ENCODE measurements at places on chromosomes 6 and 20.

GRCh38 chr20:24966317-24967012 lies 17.4 kb downstream of the CST7 start:
- DNase-seq = no peak

DNA sequence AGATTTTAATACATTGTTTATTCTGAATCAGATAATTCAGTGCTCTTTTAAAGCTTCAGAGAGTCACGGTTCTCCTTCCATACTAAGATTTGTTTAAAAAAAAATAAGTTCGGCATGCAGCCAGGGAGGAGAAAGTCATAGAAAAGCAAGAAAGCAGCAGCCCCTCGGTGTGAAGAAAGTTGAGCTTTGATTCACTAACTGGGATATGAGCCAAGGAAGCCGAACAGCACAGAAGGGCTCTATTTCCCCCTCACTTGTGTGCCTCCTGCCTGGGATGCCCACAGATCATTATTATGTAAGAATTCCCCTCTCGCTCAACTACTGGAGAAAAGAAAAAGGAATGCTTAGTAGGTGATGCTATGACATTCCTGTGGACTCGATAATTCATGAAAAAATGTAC lies 69.3 kb upstream of the SYNJ2 start:
- no peak for DNase-seq

DNA sequence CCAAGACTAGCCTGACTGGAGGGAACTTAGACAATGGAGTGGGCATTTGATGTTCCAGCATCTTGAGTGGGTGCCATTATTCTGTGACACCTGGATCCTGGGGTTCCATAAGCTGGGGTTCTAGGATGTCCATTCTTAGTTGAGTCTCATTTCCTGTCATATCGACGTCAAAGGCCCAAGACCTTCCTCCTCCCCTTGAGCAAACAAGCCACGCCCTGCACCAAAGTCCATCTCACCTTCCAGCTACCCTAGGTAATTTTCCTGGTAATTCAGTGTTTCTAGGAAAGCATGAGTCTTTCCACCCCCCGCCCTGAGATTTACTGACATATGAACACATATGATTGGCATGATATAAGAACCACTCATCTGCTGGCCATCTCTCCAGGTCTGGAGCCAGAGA lies at the start of gene TRIM40:
Gene TRIM40, plus strand, starts transcription at position 384 of the 400 bp plus-strand sequence. CDS start 897 bp downstream, outside the sequence.
- no peak for DNase-seq

DNA sequence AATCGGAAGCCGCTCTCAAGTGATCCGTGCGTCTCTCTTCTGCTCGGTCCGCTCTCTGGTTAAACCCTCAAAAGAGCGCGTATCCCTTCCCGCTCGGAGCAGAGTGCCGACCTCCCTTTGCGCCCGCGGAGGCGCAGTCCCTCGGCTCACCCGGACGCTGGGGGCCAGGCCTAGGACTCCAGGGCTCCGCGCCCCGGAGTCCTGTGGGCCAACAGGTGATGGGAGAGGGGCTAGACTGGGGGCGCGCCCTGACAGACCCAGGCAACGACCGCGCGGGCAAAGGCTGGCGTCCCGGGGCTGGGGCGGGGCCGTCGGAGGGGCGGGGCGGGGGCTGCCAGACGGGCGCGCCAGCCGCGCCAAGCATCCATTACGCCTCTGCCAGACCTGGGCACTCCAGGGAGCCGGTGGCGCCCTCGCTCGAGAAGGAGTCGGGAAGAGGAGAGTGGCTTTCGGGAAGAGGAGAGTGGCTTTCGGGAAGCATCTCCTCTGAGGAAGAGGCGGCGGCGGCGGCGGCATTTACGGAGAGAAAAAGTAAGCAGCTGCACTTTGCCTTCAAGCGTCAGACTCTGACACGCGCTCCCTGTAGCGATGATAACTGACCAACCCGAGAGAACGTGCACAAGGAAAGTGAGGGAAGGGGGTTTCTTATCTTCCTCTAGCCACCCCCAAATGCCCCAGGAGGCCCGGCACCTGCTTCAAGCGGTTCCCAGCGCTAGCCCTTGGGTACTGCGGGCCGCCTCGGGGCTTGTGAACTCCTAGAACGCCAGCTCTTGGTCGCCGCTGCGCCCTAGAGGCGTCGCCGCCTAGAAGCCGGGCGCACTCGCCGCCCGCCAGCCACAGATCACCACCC lies 2.6 kb downstream of the EPHA7 start:
- DNase-seq = no peak

- DNase-seq = no peak
Measured at GRCh38 chr6:13711324-13711732, 307 bp downstream of the RANBP9 start.

DNA sequence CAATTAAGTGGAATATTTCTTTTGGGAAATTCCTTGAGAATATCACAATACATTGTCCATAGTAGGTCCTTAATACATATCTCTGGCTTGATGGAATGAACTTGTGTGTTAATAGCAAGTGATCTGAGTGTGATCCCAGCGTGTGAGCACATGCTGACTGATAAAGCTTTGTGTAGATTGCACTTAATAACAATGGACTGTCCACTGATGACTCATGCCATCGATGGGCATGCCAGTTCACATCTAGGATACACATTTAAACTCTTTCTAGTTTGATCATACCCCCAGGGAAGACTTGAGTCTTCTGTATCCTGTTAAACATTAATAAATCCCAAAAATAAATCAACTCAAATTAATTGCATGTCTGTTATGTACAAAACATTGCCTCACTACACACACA lies 454.3 kb upstream of the SPTLC3 start:
- no peak for DNase-seq

DNA sequence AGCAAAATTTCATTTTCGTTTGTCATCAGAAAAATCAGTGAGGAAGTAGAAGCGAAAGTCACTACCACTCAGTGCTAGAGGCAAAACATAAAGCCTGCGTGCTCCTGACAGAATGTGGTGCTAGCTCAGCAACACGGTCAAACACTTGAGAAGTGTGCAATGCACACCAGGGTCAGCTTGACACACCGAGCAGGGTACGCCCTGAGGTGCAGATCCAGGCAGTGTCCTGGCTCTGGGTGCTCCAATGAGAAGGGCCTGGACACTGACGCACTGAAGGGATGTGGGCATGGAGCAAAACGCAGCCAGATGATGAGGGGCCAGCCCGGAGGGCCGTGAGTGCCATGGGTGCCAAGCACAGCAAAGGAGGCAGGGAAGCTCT lies 5.9 kb downstream of the RNASET2 start:
- no peak for DNase-seq

- DNase-seq = no peak
Measured at GRCh38 chr6:89828988-89829471, 650 bp upstream of the CASP8AP2 start.

GRCh38 chr6:136784910-136785746 lies 7.1 kb downstream of the MAP3K5 start:
- no peak for DNase-seq

GRCh38 chr6:40816601-40817000 lies 222.4 kb downstream of the UNC5CL start:
- DNase-seq = no peak

GRCh38 chr20:25258828-25259227 lies 10.9 kb downstream of the PYGB start:
- no peak for DNase-seq

DNA sequence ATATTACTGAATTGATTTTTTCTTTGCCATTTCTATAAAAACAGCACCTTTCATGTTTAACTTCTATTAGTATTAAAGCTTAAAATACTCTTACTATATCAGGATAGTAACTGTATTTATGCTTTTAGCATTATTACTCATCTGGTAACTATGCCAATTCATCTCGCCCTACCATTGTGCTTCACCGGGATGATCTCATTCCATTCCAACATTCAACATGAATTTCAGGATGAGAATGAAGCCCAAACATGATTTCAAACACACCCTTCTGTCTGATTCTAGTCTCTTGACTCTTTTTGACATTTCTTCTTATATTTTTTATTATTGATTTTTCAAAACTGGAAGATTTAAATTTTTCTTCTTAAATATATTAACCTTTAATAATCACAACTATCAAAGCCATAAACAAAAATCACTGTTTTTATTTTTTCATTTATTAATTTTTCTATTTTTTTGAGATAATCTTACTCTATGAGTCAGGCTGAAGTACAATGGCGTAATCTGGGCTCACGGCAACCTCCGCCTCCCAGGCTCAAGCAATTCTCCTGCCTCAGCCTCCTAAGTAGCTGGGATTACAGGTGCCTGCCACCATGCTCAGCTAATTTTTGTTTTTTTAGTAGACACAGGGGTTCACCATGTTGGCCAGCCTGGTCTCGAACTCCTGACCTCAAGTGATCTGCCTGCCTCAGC lies 46.7 kb downstream of the GJA1 start:
- DNase-seq = no peak

DNA sequence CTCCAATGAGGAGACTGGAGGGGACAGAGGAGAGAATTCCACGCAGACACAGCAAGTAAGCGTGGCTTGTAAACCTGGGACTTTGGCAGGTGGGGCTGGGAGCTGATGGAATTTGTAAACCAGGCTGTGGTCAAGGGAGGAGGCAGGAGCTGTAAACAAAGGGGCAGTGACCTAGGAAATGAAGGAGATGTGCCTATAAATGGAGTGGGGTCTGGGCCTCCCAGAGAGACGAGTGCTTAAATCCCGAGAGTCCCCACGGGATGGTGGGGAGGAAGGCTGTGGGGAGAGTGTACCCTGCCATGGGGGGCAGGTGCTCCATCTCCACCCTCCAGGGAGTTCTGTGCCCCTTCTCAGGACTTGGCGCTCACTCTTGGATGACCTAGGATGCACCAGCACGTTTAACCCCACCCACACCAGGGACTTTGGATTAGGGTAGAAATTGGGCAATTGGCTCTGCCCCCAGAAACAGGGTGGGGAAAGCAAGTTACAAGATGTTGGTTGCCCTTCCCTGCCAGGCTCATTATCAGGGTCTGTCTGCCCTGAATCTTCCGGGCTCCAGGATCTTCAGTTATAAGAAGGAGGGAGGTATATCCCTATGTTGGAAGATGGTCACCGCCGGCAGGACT lies 4.0 kb upstream of the DHX16 start:
- DNase-seq = no peak

- DNase-seq = no peak
Measured at GRCh38 chr6:127518191-127518709, 885 bp downstream of the MTCL3 start.

- no peak for DNase-seq
Measured at GRCh38 chr20:33158637-33159385, 9.1 kb upstream of the BPIFA2 start.

DNA sequence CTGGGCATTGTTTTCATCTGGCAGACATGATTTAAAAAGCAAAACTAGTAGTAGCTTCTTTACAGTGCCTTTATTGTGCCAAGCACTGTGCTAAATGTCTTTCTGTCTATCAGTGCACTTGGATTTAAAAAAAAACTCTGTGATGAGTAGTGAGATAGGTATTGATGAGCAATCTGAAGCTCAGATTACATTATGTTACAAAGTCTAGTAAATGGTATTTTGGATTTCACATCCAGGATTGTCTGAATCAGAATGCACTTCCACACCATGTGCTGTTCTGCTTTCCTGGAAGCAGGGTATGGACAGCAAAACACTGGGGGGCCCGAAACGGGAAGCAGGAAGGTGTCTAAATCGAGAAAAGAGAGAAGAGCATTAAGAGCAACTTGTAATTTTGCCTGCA lies 103.4 kb upstream of the CCN2 start:
- DNase-seq = no peak

DNA sequence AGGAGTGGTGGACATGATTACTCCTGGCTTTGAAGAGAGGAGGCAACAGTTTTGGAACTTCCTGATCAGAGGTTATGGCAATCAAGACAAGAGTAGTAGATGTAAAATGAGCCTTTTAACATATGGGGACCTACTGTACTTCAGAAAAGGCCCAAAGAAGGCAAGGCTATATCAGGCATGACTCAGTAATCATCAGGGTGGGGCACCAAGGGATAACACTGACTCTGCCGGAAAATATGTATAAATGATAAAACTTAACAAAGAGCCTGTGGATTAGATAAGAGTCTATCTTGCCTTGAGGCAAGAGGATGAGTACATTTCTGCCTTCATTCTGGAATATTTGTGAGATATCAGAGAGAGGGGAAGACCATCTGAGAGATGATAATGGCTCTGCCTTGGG lies 1389.9 kb upstream of the MAP3K7 start:
- DNase-seq = no peak

GRCh38 chr6:1311400-1312202 lies at the start of gene FOXQ1:
Gene FOXQ1 (plus strand): TSS chr6:1312098. CDS start chr6:1312705, 607 bp downstream.
- no peak for DNase-seq

- DNase-seq = no peak
Measured at GRCh38 chr6:168273441-168274036, 46.0 kb downstream of the DACT2 start.

DNA sequence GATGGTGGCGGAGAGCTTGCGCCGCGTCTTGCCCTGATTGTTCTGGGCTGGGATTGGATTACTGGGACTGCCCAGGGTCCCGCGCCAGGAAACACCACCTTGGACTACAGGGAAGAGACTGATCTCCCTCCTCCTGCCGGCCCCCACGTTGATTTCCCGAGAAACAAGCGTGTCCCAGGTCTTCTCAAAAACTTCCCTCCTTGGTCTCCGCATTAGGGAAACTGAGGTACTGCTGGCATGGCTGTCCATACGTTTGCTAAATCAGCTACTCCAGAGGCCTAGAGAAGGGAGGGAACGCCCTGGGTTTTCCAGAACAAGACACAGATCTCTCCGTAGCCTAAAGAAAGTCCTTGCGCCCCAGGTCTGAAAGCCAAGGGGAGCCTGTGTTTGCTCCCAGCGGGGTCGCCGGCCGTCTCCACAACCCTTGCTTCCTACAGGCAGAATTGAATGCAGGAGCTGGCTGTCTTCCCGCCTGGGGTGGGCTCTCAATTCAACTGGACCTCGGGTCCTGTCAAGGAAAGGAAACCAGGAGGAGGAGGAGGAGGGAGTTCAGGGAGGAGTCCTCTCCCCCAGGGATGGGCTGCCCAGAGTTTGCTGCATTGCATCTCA lies 29.2 kb downstream of the TFAP2A start:
- DNase-seq = no peak

- DNase-seq = no peak
Measured at GRCh38 chr6:100335991-100336390, 128.7 kb downstream of the SIM1 start.

DNA sequence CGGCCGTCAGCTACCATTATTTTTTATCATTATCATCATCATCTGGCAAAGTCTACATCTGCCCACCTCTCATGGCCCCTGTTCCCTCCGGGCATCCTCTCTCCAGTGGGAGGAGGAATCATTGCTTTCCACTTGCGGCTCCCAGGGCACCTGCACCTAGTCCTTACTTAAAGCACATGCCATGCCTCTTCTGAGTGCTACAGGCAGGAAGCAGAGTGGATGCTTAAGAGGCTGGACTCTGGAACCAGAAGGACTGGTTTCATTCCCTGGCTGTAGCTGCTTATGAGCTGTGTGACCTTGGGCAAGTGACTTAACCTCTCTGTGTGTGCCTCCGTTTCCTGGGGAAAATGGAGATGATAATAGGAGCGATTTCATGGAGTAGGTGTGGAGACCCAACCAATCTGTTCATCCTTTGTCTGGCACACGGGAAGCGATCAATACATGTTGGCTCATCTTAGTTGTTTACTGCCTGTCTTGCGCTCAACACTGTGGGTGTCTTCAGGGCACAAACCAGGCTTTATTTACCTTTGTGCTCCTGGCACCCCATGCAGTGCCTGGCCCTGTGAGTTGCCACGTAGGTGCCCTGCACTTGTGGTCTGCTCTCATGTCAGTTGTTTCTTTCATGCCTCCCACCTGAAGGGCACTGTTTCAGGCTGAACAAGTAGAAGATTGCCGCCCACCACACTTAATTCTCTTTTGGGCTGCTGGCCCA lies 317.0 kb upstream of the SULF2 start:
- DNase-seq = no peak

- no peak for DNase-seq
Measured at GRCh38 chr20:9068841-9069663, at the start of gene PLCB4. Gene PLCB4 (plus strand): TSS chr20:9069087. CDS start chr20:9307815, 238,728 bp downstream.
